SJSA1 (cell line): ENCODE measurements at places on chromosomes 6 and 20. TPM values are rescaled to one million over a fixed set of nuclear protein-coding genes. Genes with fewer than 3 reads are reported as not detected.

DNA sequence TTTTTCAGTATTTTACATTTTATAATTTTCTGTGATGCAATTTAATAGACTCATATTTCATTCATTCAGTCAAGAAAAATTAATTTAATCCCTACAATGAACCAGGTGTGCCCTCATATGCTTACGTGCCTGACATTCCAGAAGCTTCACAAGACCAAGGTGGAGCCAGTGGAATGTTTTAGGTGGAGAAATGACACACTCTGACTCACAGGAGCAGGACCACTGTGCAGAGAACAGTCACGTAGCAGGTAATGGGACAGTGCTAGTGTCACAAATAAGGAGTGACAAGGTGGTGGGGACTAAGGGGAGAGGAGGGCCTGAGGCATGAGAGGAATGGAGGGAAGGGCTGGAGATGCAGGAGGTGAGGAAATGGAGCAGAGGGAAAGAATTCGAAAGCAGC is 37.0 kb upstream of the HLA-G start:
- no peaks in the 10 kb centered on the region for H3K36me3 ChIP-seq
- no peak overlapping the region for H3K4me3 ChIP-seq
- H3K4me1 ChIP-seq = peaks cover 5% of the 10 kb centered on the region; the same call in 1 of the 2 replicates
- H3K27ac ChIP-seq = no peak overlapping the region

- H3K27ac ChIP-seq = no peak overlapping the region
- no peaks in the 10 kb centered on the region for H3K36me3 ChIP-seq
- DNase-seq = no peak
- H3K4me3 ChIP-seq = no peak overlapping the region
Observed at GRCh38 chr6:79520534-79520933, 16.7 kb downstream of the LCA5 start.

TCF15 gene
- not detected in 2 replicates for total RNA-seq

GRCh38 chr6:148021165-148021564 is 321.5 kb upstream of the SASH1 start:
- 0 out of 2 replicates have a peak, but pooled peaks cover 4% of the 10 kb centered on the region for H3K4me1 ChIP-seq
- no peak overlapping the region for H3K27ac ChIP-seq
- DNase-seq = no peak
- H3K36me3 ChIP-seq = no peaks in the 10 kb centered on the region

DNA sequence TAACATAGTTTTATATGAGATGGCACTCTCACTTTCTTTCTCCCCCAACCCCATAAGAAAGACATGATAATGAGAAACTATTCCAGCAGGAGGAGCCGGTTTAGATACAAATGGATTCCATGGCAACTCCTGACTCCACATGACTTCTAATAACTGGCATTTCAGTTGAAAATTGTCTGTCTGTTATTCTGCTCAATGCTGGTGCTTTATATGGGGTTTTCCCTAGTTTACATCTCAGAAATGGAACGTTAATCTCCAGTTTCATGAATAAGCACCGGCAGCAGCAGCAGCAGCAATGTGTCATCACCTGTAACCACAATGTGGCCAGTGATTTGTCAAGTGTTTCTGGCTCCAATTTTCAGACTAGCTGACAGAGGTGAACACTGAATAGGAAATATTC is 8.0 kb upstream of the SIM1 start:
- DNase-seq = peak; percentile 62
- H3K36me3 ChIP-seq = no peaks in the 10 kb centered on the region
- H3K4me1 ChIP-seq = peaks cover 30% of the 10 kb centered on the region
- no peak overlapping the region for H3K4me3 ChIP-seq
- H3K27me3 ChIP-seq = no peaks in the 10 kb centered on the region

GRCh38 chr20:53411891-53412290 is 181.7 kb downstream of the ZNF217 start:
- H3K27me3 ChIP-seq = no peaks in the 10 kb centered on the region
- no peak overlapping the region for H3K27ac ChIP-seq
- H3K4me3 ChIP-seq = no peak overlapping the region
- H3K36me3 ChIP-seq = no peaks in the 10 kb centered on the region
- no peak for DNase-seq

GRCh38 chr6:7725849-7726415 is at the start of gene BMP6:
Gene BMP6, plus strand, starts transcription at chr6:7726099. Its CDS starts 857 bp downstream, at chr6:7726956.
- no peak within 1 kb of the TSS for H3K27ac ChIP-seq
- H3K27me3 ChIP-seq = peaks cover 23% of the 10 kb centered on the region
- DNase-seq = peak; percentile 87

DNA sequence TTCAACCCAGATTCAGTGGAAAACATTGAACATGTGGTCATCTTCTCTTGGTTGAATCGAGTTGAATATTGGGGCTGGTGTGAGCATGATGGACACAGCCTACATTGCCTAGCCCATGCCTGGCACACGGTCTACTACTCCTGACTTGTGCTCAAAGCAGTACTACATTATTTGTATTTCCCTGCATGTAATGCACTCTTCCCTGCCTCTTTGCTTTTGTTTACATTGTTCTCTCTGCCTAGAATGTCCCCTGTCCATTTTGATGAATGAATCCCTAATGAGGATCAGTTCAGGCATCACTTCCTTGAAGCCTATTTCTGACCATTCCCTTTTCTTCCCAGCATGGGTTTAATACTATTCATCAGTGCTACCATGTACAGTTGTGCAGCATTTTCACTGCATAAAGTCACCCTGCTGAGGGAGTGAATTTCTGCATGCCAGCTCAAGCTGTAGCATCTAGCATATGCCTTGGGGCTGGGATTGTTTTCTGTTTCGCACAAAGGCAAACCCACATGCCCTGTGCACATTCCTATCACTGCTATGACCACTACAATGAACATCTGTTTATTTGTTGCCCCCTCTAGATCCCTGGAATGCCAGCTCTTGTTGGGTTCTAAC is 75.3 kb upstream of the CCN6 start:
- no peak overlapping the region for H3K27ac ChIP-seq
- no peak overlapping the region for H3K4me3 ChIP-seq
- peak; percentile 82 for DNase-seq
- peaks cover 23% of the 10 kb centered on the region for H3K4me1 ChIP-seq
- H3K36me3 ChIP-seq = no peaks in the 10 kb centered on the region
- H3K27me3 ChIP-seq = no peaks in the 10 kb centered on the region

DNA sequence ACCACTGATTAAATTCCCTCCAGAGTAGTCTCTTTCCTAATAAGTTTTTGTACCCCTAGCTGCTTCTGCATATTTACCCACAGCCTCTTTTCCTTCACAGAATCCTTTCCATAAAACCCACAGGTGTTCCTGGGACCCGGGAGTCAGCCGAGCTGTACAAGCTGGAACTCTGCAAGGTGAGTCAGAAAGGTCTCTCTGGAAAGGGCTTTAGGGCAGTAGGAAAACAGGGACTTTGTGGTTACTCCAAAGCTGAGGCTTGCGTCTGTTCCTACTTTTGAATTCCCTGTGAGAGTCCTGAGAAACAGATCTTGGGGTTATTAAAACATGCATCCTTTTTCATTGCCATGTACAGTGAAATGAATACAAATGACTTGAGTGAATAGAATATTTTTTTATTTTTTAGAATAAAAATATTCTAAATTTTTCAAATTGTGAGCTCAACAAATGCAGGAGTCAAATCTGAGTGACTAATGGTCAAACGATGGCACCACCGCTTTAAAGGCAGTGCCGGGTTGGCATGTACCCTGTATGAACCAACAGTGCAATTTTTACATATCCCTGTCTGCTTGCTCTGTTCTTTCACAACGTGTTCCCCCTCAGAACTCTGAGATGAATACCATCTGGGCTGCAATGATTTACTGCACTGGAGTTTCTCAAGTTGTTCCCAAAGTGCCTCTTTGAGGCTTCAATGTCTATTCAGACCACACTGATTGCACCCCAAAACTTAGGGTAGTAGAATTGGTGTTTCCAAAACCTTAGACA is 78.4 kb downstream of the GFRAL start:
- H3K36me3 ChIP-seq = no peaks in the 10 kb centered on the region
- no peak overlapping the region for H3K27ac ChIP-seq
- H3K27me3 ChIP-seq = 0 out of 2 replicates have a peak, but pooled peaks cover 2% of the 10 kb centered on the region
- H3K4me3 ChIP-seq = no peak overlapping the region
- no peaks in the 10 kb centered on the region for H3K4me1 ChIP-seq

DNA sequence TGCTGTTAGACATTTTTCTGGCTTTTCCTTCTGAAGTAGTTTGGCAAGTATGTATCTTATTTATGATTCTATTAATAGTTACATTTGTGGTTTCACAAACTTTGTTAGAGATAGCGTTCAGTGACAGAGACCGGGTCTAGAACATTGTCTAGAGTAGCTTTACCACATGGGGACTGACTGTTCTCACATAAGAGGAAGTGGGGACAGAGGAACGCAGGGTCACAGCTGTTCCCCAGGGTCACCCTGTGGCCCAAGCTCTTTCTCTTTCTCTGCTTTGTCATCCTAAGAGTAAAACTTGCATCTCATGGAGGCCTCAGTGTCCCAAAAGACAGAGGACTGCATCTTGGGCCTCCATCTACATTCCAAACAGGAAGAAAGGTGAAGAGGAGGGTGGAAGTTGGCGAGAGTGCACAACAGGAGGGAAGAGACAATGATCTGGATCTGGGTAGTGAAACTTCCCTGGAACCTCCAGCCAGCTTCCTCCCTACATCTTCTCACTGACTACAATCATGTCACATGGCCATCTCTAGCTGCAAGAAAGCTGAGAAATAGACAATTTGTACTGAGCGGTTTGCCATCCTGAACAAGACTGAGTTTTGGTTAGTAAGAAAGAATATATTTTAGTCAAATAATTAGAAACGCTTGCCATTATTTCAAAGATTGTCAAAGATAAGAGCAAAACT is 645.8 kb upstream of the ARID1B start:
- no peaks in the 10 kb centered on the region for H3K4me1 ChIP-seq
- H3K27ac ChIP-seq = no peak overlapping the region
- H3K36me3 ChIP-seq = no peaks in the 10 kb centered on the region
- no peak for DNase-seq

ZNF341 gene
- 2.1 and 5.5 TPM in 2 replicates for total RNA-seq

DNA sequence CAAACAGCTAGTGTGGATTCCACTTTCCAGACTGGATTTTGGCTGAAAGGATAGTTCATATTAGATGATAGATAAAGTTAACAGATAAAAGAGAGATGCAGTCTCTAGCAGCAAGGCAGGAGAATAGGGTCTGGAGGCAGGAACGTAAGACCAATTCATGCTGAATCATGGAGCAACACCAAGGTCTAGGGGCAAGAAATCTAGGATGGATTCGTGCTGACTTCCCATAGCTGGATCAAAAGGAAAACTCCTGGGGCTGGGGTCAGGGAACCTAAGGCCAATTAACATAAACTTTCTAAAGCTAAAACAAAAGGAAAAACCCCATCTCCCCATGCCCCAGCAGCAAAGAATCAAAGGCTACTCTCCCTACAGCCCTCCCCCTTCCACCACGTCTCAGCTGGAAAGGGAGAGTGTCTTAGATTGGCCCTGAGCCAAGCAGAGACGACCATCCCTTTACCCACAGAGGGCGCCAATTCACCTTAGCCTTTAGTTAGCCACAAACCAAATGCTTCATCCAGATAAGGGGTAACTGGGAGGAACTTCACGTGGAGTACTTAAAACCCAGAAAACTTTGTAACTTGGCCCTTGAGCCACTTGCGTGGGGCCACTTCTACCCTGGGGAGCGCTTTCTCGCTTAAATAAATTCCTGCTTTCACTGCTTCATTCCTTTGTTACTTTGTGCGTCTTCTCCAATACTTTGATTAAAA is 7.6 kb downstream of the TREM1 start:
- peak; percentile 35 for DNase-seq
- no peaks in the 10 kb centered on the region for H3K36me3 ChIP-seq
- peaks cover 19% of the 10 kb centered on the region; the same call in 1 of the 2 replicates for H3K27me3 ChIP-seq
- no peaks in the 10 kb centered on the region for H3K4me1 ChIP-seq
- no peak overlapping the region for H3K4me3 ChIP-seq

DNA sequence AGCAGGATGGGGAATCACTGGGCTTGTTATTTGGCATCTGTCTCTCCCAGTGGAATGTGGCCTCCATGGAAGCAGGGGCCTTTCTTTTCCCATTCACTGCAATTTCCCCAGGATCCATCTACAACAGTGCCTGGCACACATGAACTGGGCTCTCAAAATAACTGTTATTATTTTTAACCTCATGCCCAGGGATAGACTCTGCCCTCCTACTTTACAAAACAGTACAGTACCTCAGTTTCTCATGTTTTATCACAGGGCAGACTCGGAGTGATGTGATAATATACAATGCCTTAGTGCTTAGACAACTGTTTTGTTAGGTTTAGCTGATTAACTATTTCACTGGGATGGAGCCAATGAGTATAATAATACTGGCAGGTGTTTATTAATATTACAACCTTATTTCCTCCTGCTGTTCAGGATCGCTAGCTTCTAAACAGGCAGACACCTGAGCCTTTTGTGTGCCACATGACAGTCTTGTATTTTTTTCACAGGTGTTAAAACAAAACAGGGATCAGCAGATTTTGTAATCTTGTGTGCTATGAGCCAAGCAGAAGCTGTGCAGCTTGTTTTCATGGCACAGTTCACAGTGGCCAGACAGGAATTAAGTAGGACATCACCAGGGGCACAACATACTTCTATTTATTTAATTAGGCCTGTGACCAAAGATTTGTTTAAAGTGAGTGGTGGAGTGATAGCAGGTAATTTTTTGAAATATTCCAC is 157.7 kb upstream of the EYA4 start:
- no peaks in the 10 kb centered on the region for H3K4me1 ChIP-seq
- no peak for DNase-seq
- H3K36me3 ChIP-seq = no peaks in the 10 kb centered on the region

DNA sequence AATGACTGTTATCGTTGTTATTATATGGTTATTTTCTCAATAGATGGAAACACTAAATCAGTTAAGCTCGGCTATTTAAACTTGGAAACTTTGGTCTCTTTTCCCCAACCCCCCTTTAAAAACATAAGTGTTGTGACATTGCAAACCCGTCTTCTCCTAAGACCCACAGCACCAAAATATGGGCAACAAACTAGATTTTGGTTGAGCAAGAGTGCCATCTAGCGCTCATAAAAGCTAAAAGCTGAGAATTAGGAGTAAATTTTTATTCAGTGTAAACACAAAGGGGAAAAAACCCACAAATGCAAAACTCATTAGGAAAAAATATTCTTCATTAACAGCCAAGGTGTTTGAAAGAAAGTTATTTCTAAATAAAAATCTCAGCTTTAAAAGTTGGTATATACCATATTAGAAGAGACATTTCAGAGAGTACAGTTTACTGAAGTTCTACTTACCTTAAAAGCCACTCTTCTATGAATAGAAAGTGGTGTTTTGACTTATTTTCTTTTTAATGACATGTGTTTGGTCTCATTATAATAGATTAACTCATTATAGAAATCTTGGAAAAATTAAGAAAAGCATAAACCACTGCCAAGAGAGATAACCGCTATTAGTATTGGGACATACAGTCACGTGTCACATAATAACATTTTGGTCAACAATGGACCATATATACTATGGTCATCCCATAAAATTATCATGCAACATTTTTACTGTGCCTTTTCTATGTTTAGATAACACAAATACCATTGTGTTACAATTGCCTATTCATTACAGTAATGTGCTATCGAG is 21.1 kb downstream of the SESN1 start:
- no peaks in the 10 kb centered on the region for H3K36me3 ChIP-seq
- no peaks in the 10 kb centered on the region; the same call in 1 of the 2 replicates for H3K4me1 ChIP-seq
- no peak overlapping the region for H3K27ac ChIP-seq
- no peak overlapping the region for H3K4me3 ChIP-seq

FYN gene
- 36.7 and 53.4 TPM in 2 replicates for total RNA-seq

NKX2-2 gene
- 5.7 and 19.8 TPM in 2 replicates for total RNA-seq

GRCh38 chr20:49659056-49659455 is 54.6 kb downstream of the B4GALT5 start:
- no peaks in the 10 kb centered on the region for H3K4me1 ChIP-seq
- no peak for DNase-seq
- H3K27ac ChIP-seq = no peak overlapping the region
